ENCODE measurements at places on chromosomes 16 and 17. TPM values are rescaled to one million over a fixed set of nuclear protein-coding genes. Genes with fewer than 3 reads are reported as not detected.

DNA sequence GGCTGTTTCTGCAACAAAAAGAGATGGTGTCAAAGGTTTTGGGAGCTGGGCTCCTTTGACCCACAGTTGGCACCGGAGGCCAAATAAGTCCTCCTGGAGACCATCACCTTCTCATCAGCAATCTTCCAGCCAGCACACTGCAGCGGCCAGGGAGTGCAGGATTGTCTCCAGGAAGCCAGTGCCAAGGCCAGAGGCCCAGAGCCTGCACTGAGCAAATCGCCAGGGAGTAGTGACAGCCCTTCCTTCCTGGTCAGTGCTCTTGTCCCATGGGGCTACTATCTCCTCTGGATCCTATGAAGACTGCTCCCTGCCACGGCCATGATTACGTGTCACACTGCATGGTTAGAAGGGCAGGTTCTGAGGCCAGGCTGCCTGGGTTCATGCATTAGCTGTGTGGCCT lies 134.3 kb upstream of the CRHR1 start:
- DNase-seq, result no peak

GRCh38 chr17:2241823-2242222 lies 61.8 kb downstream of the SMG6 start:
- no peak for DNase-seq

DNA sequence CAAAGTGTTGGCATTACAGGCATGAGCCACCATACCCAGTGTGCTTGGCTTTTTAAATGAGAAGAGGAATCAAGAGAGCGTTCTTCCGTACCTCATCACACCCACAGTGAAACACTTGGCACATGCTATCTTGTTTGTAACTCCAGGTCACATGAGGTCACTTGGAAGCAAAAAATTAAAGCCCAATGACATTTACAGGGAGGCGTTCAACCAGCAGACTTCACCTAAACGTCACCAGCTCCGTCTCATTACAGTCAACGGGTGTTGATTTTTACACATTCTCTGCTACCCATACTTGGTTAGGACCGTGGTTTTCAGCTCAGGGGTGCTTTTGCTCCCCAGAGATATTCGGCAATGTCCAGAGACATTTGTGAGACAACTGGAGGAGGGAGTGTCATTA lies 127.0 kb downstream of the XYLT1 start:
- no peak for DNase-seq

DNA sequence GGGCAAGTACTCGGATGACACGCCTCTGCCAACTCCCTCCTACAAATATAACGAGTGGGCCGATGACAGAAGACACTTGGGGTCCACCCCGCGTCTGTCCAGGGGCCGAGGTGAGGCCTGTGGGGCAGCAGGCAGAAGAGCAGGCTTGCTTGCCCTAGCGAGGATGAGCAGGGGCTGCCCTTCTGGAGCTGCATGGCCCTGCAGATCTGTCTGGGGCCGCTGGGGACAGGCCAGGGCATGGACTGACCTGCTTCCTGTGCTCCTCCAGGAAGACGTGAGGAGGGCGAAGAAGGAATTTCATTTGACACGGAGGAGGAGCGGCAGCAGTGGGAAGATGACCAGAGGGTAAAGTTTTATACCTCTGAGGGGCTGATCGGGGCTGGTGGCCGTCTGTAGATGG lies 5.3 kb downstream of the DHX38 start:
- no peak for DNase-seq

- DNase-seq, result no peak
These were observed 154.2 kb downstream of the PITPNC1 start for GRCh38 chr17:67531291-67531690.

GRCh38 chr17:8651013-8651412 lies 20.5 kb upstream of the MYH10 start:
- DNase-seq, result no peak

DNA sequence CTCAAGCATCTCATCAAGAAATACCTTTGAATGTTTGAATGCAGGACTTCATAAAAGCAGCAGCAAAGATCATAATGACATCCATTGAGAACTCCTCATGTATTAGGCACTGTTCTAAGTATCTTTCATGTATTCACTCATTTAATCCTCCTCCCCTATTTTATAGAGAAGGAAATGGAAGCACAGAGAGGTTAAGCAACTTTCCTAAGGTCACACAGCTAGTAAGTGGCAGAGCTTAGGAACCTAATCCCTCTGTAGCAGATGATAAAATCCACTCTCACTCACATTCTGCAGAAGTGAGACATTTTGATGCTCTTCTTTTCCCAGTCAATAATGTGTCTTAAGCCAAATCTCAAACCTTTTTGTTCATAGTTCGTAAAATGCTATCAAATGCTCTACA lies 350.8 kb upstream of the C16orf82 start:
- no peak for DNase-seq

- no peak for DNase-seq
These were observed 405.5 kb upstream of the HSBP1 start for GRCh38 chr16:83402160-83402814.

The CCL2 gene
- total RNA-seq, result 324 TPM

The TMEM98 gene
- total RNA-seq, result 85.3 TPM
